ENCODE measurements at places on chromosomes 7 and 10.

GRCh38 chr10:85922356-85923129 is 444.1 kb downstream of the GRID1 start:
- DNase-seq, result no peak

DNA sequence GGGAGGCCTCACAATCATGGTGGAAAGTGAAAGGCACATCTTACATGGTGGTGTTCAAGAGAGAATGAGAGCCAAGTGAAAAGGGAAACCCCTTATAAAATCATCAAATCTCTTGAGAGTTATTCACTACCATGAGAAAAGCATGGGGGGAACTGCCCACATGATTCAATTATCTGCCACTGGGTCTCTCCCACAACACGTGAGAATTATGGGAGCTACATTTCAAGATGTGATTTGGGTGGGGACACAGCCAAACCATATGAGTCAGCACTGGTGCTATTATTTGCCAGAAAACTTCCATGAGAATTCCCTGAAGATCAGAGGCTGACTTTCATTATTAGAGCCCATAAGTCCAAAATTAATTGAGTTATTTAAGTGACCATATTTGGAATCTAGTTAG is 1001.2 kb upstream of the POT1 start:
- DNase-seq, result no peak

GRCh38 chr7:43520201-43520600 is 62.7 kb upstream of the STK17A start:
- DNase-seq, result no peak

GRCh38 chr10:61465901-61466632 is 12.9 kb upstream of the TMEM26 start:
- no peak for DNase-seq

DNA sequence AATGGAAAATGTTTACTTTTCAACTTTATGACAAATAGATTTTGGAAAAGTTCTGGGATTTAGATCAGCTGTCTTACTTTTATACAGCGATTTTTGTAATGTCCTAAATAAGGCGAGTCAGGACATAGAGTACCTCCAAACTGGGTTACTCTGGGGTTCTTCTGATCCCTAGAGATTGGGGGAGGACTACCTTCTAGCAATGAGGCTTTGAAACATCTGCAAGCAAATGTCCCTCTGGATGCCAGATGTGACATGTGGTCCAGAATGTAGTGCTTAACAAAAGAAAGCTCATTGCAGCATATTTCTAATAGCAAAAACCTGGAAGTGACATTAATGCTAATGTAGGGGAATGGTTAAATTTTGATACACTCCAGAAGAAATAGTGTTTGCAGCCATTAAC is 36.1 kb downstream of the ABRAXAS2 start:
- DNase-seq, result no peak

DNA sequence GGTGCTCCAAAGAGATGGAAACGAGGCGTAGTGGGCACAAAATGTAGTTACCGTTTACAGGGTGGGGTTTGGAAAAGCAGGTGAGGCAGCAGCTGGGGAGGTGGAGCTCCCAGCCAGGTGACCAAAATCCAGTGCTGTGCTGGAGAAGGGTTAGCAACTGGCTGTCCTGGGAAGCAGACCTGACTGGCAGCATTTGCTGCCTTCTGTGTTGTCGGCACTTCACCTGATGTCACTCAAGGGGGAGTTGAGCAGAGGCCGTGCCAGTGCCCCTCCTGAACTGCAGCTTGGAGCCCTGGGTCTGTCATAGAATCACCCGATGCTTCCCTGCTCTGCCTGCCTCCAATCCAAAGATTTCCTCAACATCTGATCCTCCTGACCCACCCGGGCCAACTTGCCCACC is 12.8 kb downstream of the GCK start:
- no peak for DNase-seq

GRCh38 chr10:29204070-29204800 is 84.6 kb upstream of the LYZL1 start:
- DNase-seq, result no peak

- no peak for DNase-seq
Observed at GRCh38 chr7:91892099-91892705, 11.7 kb upstream of the MTERF1 start.

DNA sequence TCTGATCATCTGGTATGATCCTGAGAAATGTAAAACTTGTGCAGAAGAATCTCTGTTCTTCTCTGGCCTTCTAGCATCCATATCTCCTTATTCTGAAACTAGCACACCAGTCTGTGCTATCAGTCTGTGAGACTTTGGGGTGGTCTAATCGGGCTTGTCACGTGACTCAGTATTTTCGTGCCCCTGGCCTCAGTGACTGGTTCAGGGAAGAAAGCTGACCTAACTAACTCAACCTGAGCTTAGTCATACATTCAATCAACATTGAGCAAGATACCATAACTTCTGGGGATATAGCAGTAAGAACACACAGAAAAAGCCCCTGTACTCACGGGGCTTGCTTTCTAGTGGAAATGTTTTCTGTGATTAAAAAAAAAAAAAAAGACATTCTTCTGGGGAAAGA is 109.3 kb downstream of the DKK1 start:
- DNase-seq, result no peak

DNA sequence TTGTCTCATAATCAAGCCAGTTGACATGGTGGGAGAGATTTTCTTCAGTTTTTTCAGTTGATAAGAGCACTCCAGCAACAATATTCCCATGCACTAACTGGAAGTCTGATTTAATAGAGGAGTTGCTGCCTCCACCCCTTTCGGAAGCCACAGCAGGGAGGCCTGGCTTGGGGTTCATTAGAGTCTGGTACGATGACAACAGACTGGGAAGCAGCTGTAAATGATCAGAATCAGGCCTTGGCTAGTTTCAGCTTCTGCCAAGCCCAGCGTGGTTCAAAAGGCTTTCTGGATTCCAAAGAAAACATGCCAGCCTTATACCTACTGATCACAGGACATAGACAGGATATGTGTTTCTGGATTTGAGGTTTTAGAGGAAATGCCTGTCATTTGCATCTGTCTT is 274.0 kb downstream of the CSTF2T start:
- no peak for DNase-seq

GRCh38 chr7:73954181-73954580 is 73.8 kb upstream of the ELN start:
- no peak for DNase-seq

DNA sequence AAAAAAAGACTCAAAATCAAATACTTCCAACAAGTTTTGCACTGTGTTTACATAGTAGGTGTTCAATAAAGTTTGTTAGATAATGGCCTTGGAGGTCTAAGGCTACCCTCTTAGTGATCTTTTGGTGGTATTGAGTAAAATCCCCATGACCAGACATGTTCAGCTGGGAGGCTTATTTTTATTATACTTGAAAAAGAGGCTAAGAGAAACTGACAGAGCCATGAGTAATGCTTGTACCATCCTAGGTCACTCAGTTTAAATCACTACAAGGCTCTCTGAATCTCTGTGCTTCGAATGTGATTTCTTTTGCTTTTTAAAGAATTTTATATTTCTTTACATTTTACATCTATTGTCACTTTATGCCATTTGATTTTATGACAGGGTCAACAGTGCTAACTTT is 90.5 kb downstream of the TWIST1 start:
- DNase-seq, result peak; percentile 65

GRCh38 chr7:39197831-39198230 is 220.1 kb downstream of the POU6F2 start:
- no peak for DNase-seq

DNA sequence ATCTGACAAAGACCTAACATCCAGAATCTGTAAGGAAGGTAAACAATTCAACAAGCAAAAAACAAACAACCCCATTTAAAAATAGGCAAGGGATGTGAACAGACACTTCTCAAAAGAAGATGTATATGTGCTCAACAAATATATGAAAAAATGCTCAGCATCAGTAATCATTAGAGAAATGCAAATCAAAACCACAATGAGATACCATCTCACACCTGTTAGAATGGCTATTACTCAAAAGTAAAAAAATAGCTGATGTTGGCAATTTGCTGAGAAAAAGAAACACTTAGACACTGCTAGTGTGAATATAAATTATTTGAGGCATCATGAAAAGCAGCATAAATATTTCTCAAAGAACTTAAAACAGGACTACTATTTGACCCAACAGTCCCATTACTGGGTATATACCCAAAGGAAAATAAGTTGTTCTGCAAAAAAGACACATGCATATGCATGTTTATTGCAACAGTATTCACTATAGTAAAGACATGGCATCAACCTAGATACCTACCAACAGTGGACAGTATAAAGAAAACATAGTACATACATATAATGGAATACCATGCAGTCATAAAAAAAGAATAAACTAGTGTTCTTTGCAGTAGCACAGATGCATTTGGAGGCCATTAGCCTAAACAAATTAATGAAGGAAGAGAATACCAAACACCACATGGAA is 980.1 kb downstream of the KCNMA1 start:
- DNase-seq, result no peak

DNA sequence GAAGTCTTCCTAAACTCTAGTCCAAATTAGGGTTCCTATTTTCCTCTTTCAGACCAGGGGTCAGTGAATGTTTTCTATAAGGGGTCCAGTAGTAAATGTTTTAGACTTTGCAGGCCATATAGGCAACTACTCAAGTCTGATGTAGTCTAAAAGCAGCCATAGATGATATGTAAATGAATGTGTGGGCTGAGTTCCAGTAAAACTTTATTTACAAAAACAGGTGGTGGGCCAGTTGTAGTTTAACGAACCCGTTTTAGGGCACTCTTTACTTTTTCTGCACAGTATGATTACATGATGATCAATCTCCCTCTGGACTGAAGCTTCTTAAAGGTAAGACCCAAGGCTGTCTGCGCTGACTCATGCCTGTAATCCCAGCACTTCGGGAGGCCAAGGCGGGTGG is 243.6 kb downstream of the CAMK1D start:
- no peak for DNase-seq

GRCh38 chr7:116258734-116259133 is 48.4 kb downstream of the TES start:
- peak; percentile 69 for DNase-seq

DNA sequence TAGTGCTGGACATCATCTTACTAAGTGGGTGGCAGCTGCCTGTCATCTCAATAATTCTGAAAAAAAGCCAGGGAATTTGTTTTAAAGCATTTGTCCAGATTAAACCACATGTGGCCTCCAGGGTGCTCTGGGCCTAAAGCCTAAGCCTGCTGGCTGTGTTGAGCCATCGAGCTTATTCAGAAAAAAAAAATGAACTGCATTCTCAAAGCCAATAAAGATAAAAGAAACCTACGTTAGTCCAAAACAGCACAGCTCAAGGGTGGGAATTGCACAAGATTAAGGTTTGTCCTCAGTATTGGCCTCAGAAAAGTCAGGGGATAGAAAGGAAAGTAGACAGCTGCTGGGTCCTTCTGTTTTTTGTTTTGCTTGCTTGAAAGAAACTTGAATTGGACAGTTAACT is 22.6 kb upstream of the PRTFDC1 start:
- peak; percentile 50 for DNase-seq

- DNase-seq, result no peak
Observed at GRCh38 chr10:30116041-30116491, 56.7 kb upstream of the JCAD start.

DNA sequence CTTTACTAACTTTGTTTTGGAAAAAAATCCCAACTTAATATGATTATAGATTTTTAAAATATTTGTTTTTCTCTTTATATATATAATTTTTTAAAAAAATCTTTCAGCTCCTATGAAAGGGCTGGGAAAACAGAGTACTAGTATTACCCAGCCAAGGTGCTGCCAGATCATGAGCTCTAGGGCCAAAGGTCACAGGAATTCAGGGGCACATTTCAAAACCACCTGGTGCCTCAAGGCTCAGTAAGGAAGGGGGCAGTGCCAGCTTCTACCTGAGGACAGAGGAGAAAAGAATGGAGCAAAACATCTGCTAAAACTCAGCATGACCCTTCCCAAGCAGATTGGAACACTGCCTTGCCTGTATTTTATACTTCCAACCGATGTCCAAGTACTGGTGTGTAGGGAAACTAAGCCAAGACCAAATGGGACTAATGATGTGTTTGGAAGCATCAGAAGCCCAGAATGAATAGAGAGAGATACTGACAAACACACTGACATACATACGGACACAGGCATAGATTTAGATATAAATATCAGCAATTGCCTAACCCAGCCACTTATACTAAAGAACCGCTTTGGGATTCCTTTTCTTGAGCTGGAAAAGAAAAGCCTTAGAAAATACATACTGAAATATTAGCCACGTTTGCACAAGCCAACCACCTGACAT is 667.3 kb downstream of the PARD3 start:
- DNase-seq, result no peak

DNA sequence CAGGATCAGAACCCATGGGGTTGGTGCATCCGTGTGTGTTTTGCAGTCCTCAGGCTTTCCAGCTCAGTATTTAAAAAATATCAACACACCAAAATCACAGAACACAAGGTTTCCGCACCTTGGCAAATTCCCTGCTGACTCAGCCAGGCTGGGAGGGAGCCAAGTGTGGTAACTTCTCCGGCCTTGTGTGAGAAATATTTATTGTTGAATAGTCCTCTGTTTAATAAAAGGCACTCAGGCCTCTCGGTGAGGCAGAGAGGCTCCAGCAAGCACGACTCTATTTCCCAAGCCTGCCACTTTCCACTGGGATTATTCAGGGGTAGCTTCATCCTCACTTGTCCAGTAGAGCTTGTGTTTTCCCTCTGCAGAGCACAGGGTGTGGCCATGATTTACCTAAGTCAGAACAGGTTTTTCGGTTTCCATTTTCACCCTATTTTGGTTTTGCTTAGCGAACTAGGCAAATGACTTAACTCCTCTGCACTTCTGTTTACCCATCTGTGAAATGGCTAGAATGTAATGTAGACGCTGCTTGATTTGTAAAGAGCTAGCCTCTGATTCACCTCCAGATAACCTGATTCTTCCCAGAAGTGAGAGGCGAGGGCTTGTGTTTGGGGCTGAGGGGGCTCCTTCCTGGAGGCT is 13.0 kb upstream of the CHST15 start:
- DNase-seq, result peak; percentile 66
